ENCODE measurements at places on chromosomes 13 and 19.

- DNase-seq: no peak
These were observed 579 bp downstream of the CPT1C start for GRCh38 chr19:49691243-49692146.

- DNase-seq: no peak
These were observed 6.5 kb upstream of the CCER2 start for GRCh38 chr19:38918526-38918925.

- no peak for DNase-seq
These were observed 293.6 kb downstream of the DNAJC15 start for GRCh38 chr13:43316946-43317353.

GRCh38 chr19:1257475-1258162, 9.2 kb downstream of the MIDN start:
- DNase-seq: no peak

DNA sequence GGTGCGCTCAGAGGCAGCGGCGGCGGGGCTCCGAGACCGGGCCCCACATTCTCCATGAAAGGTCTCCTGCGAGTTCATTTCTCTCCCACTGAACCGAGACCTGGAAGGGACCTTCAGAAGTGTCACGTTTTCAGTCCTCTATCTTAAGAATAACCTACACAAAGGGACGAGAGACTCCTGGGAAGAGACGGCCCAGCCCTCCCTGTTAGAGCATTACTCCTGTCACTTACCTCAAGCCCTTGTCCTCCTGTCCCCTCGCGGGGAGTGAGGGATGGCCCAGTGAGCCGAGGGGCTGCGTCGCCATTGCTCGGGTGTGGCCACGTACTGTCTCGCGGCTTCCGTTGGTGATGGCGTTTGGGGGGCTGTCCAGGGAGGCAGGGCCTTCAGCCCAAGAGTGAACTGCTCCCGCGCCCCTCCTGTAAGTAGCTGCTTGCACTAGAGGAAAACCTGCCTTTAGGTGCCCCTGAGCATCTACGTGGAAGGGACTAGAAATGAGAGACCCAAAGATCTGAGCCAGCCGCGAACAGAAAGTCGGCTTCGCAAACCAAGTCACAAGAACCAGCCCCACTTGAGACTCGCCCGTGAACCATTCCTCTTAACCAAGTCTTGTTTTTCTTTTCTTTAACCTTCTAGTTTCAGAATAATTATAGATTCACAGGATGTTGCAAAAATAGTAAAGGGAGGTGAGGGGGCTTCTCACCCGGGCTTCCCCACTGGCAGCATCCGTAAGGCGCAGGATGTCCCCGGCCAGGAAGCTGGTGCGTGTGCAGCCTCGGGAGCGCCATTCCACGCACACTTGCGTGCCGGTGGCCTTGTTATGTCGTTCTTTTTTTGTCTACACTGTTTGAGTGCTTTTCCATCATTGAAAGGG, 21.1 kb upstream of the NDUFS7 start:
- no peak for DNase-seq

GRCh38 chr19:18086590-18087138, at the start of gene IL12RB1:
TSS of gene IL12RB1 (minus strand) at chr19:18086934. CDS start at chr19:18086823, 111 bp downstream.
- no peak for DNase-seq

DNA sequence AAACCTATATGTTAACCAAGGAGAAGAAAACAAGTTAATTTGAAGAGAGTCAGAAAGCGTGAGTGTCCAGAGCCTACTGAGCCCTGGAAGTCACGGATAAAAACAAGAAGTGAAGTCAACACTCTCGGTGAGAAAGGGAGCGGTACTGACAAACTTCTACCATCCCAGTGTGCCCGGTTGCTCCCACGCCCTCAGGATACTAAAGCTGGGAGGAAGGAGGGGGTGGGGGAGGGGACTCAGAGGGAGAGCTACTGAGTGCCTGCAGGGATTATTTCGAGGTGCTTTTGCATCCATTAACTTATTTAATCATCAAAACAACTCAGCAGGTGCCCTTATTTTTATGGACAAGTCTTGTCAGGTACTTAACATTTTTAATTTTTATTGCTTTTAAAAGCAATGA, 166.2 kb downstream of the ZIC5 start:
- no peak for DNase-seq

DNA sequence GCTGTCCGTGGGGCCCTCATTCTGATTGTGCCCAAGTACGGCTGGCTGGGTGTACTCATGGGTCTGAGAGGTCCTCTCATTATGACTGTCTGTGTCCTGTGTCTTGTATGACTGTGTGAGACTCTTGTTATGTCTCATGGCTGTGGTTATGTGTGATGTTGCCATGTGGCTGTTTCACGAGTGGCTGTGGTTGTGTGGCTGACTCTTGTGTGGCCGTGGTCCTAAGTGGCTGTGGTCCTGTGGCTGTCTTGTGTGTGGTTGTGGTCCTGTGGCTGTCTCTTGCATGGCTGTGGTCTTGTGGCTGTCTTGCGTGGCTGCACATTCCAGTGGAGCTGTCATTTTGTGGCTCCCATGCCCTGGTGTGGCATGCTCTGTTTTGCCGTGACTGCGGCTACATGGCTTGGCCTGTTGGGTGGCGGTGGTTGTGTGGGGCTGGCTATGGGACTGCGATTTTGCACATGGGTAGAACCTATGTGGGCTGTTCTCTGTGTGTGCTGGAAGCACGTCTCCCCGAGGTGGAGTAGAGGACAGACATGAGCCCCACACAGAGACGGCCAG, 2.5 kb downstream of the LYL1 start:
- no peak for DNase-seq

DNA sequence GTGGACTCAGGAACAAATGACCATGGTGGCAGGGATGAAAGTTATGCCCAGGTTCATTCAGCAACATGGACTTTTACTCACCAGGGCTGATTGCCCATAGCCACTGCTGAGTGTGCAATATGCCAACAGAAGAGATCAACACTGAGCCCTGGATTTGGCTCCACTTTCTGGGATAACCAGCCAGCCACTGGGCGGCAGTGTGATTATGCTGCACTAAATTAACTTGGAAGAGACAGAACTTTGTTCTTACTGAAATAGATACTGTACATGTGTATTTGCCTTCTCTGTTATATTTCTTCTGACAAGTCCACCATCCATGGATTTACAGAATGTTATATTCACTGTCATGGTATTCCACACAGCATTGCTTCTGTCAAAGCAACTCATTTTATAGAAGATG, 257.4 kb downstream of the TDRD3 start:
- no peak for DNase-seq

DNA sequence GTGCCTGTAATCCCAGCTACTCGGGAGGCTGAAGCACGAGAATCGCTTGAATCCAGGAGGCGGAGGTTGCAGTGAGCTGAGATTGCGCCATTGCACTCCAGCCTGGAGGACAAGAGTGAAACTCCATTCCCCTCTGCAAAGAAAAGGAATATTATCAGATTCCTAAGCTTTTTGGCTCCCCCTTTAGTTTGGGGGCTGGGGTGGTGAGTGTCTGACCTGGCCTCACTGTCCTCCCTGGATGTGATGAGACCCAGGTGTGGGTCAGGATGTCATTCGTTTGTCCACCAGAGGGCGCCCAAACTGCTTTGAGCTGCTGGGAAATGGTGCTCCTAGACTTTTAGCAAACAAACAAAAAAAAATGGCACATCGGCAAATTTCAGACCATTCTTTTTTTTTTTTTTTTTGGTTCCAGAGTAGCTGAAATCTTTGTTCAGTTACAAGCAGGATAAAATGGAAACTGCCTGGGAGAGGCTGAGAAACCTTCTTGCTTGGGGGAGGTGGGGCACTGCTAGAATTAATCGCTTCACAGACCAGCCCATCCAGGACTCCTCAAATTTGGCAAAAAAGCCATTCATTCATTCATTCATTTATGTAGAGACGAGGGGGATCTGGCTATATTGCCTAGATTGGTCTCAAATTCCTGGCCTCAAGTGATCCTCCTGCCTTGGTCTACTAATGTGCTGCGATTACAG, 29.4 kb downstream of the SPC24 start:
- no peak for DNase-seq

DNA sequence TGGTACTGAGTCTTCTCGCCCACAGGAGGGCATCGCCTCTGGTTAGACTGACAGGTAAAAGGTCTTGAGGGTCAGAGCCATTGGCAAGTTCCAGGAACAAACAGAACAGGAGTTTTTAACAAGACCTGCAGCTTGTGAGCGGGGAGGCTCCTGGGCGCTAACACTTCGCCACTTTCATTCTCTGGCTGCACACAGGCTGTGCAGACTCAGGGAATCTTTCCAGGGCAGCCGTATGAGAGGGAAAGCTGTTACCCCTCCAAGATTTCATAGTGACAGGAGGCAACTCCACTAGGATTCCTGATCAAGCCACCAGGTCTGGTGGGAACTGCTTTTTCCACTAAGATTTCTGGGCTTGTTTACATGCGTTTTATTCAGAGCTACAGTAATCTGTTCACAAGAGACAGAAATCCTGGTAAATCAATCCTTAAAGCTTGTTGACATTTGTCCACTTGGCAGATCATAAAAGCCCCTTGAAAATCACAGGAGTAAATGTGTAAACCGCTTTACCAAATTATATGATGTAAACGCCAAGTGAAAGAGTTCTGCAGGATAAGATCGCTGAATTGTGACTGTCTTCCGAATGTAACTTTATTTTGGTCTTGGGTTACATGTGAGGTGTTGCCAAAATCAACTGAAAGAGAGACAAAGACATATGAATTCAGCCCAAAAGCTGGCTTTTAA, 190.6 kb downstream of the MZT1 start:
- no peak for DNase-seq

DNA sequence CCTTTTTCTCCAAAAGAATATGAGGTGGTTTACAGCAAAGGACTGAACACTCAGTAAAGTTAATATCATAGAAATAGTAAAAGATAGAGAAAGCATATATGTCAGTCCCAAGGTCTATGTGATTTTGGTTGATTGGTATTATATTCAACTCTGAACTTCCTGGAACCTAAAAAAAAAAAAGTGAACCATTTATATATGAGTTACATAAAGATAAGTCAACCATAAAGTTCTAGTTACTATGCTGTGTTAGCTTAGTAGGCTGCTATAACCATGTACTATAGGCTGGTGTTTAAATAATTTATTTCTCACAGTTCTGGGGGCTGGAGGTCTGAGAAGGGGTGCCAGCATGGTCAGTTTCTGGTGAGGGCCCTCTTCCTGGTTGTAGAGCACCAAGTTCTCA, 475.6 kb downstream of the KLF12 start:
- no peak for DNase-seq

Measured in SIG-M5 (cell line).